ENCODE measurements at places on chromosomes 6 and 20.

DNA sequence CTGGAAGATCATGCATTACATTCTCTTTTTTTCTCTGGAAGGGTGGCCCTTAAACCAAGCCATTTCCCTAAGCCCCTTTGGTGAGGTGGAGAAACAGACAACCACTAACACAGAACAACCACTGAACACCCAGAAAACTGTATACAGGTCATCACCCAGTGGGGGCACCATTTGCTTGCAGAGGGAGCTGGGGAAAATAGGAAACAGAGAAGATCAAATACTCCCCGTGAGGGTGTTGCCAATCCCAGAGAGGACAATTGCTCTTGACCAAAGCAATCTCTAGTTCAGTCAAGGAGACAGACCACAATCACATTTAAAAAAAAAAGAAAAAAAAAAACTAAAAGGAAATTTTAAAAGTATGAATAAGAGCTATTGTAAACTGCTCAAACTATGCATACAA, 865 bp upstream of the DAAM2 start:
- no peak for DNase-seq

DNA sequence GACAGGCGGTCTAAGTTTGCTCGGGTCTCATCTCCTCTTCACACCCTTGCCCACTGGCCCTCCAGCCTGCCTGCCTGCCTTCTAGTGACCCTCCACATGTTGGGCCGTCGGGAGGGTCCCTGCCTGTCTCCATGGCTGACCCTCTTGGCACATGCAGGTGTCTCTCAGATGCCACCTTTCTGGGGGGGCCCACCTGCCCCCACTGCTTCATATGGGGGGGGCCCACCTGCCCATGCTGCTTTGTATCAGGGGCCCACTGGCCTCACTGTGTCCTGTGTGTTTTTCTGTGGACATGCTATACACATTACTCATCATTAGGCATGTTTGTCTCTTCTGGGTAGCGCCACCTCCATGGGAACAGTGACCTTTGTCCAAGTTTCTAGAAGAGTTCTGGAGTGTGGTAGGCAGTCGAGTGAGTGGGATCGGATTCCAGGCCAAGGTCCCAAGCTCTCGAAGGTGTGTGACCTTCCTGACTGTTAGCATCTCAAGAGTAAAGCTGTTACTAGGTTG, 40.4 kb upstream of the KIF25 start:
- no peak for DNase-seq

DNA sequence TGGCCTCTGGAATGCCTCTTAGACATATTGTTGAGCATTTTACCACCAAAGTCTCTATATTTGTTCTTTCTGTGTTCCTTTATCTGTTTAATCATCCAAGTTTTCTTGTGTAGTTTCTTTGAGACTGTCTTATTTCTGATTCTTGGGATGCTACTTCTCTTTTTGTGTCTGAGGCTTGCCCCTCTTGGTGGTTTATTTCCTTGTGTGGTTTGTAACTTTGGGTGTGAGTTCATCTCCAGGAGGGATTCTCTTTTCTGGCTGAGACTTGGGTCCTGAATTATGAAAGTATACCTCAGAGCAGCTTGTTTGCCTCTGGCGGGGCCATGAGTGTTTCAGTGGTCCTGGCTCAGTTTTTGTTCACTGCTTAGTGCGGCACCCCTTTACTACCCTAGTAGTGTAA, 33.9 kb downstream of the PPARD start:
- DNase-seq = no peak

GRCh38 chr20:445514-446336, 16.6 kb downstream of the TBC1D20 start:
- DNase-seq = no peak

DNA sequence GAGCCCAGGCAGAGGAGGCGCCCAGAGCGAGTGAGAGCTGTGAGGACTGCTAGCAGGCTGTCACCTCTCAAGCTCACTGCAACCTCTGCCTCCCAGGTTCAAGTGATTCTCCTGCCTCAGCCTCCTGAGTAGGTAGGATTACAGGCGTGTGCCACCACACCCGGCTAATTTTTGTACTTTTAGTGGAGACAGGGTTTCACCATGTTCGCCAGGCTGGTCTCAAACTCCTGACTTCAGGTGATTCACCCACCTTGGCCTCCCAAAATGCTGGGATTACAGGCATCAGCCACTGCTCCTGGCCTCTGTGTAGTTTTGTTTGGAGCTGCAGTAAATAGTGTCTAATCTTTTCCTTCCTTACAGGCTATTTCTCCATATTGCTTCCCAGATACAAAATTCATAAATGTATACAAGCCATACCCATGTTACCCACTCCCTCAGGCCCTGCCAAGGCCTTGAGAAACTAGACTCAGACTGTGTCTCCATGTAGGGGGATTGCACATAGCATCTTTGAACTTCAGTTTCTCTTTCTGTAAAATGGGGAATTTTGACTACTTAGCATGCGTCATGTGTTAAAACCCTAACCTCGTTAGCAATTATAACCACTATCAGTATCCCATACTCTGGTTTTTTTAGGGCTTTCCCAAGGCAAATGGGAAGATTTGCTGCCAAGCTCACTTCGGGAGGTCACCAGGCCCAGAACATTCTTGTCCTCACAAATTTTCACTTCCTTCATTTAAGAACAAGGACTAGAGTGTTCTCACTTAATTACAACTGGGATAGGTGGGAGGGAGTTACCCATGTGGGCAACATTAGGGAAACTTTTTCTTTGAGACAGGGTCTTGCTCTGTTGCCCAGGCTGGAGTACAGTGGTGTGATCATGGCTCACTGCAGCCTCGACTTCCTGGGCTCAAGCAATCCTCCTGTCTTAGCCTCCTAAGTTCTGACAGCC, 67.3 kb upstream of the DDR1 start:
- DNase-seq = peak; percentile 59

DNA sequence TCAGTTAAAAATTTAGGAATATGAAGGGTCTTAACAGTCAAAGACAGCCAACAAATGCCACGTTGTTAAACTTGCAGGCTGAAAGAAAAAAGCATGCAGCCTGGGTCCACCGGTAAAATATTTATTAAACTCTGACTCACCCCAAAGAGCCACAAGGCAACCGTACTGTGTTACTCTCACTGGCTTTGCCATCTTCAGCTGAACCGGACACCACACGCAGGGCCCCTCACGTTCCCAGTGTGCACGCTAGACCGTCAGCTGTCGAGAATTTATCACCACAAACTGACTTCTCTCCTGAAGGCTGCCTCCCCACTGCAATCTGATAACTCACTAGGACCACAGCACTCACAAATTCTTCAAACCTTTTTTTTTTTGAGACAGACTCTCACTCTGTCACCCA, 30.7 kb downstream of the HUS1B start:
- no peak for DNase-seq

DNA sequence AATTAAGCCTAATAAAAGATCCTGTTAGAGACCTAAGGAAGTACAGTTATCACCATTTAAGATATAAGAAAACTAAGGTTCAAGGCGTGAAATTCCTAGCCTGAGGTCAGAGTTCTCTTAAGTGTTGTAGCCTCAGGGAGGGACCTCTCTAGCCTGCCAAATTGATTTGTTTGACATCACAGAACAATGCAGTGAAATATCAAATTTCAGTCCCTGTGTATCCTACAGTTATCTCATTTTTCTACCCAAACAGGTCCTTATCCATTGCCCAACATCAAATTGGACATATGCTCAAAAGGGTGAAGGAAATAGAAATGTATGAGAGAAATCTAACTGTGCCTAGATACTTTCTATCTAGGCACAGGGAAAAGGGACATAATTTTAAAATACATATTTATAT, 63.0 kb downstream of the NCOA7 start:
- no peak for DNase-seq

DNA sequence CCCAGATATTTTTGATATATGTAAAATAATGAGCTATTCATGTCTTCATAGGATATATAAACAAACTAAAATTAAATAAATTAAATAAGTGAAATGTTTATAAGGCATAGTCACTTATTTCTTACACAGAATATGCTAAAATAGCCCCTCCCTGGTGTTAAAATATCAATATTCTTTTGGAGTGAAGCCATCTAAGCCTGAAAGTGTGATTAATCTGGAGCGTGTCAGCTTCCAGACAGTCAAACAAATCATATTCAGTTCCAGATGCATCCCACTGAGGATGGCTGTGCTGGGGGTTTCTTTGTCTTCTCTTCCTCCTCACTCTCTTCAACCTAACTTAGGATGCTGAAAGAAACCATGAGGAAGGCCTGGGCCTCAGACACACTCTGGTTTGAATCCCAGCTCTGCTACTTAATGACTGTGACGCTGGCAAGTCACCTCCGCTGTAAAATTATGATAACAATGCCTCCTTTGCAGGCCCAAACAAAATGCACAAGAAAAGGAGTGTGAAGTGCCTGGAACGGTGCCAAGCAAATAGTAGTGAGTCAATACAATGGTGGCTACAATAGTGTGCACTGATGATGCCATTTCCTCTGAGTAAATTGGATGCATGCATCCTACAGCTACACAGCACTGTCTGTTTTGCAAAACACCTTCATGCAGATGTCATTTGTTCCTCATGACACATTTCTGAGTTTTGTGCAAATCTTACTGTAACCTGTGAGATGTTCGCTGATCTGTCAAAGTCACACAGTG, 161.4 kb downstream of the FOXC1 start:
- no peak for DNase-seq

- no peak for DNase-seq
Observed at GRCh38 chr6:52551483-52552277, 25.2 kb downstream of the TRAM2 start.

DNA sequence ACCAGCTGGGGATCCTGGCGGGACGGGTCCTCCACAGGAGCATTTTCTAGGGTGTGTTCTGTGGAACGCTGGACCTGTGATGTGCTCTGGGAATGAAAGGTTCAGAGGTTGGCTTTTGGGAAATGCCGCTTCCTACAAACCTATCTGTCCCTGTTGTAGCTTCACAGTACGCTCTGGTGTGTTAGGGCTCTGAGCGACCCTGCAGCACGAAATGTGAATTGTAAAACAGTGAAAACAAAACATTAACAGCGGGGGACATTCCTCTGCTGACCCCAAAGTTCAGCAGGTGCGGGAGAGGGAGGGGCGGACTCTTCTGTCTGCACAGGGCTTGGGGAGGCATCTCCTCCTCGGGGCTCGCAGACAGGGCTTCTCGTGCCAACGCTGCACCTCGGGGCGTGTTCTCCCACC, 155.9 kb downstream of the NRN1 start:
- DNase-seq = no peak

DNA sequence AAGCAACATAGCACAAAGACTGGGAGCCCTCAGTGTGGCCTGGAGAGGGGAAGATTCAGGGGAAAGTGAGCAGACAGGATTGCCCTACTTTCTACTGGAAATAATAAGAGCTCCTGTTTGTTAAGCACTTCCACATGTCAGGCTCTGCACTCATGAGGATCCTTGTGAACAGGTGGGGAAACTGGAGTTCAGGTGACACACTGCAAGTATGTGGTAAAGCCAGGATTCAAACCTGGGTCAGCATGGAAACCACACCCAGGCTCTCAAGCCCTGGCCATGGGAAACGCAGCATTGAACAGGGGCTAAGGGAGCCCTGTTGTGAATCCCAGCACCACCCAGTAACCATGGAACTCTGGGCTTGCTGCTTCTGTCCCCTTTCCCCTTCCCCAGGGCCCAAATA, 42.8 kb upstream of the ID1 start:
- no peak for DNase-seq

DNA sequence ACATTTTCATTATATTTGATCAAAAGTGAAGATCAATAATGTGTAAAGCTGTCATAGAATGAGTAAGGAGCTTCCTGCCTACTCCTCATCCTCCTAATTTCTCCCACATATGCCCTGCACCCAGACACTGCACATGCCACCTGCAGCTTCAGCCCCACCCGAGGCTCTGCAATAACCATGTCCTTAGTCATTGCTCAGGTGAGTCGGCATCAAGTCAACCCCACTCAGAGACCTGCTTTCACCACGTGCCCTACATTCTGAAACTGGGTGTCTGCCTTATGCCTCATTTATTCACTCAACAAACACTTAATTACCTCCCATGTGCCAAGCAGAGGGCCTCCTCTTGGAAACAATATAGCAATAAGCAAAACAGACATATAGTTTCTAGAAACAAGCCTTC, 15.4 kb upstream of the TNFAIP3 start:
- no peak for DNase-seq

GRCh38 chr20:48132834-48133233, 347.6 kb upstream of the SULF2 start:
- no peak for DNase-seq

- DNase-seq = no peak
Observed at GRCh38 chr20:2213401-2213800, 82.4 kb upstream of the TGM3 start.

GRCh38 chr20:17613328-17614175, 43.7 kb downstream of the DSTN start:
- DNase-seq = peak; percentile 11

DNA sequence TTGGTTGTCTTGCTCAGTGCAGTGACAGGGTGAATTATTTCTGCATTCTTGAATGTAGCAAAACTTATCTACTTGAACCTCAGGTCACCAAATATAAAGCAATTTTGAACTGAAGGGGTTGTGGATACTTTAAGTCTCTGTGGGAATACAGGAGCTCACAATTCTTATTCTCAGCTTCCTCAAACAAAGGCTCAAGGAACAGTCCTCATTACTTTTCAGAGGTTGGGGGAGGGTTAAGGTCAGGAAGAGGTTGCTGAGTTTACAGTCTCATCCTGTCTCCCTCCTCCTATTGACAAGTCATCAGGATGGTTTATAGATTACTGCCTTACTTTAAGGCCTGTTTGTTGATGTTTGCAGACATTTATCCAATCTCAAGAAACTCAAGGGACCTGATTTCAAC, 143.6 kb upstream of the SPACA1 start:
- no peak for DNase-seq

- DNase-seq = no peak
Observed at GRCh38 chr6:3912361-3913076, 63.3 kb downstream of the FAM50B start.

GRCh38 chr20:48931527-48932374, 10.2 kb downstream of the ARFGEF2 start:
- no peak for DNase-seq

DNA sequence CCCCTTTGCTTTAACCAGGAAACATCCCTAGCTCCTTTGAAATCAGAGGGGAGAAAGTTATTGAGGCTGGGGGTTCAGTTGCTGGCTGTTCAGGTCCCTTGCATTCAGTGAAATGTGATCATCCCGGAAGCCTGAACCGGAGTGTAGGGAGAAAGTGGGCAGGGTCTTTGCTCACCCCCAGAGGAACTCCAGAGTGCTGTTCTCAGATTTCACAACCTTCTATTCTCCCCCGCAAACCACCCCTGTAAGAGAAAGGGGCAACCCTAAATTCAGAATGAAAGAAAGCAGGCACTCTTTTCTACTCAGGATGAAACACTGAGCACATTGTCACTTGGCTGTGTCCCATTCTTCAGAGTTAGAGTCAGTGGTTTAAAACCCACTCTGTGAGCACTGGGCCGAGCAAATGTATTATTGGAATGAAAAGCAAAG, 139.8 kb downstream of the KHDC1L start:
- DNase-seq = peak; percentile 15

GRCh38 chr20:15835811-15836210, 737.4 kb downstream of the KIF16B start:
- no peak for DNase-seq

GRCh38 chr6:43809417-43810305, 39.6 kb downstream of the VEGFA start:
- DNase-seq = no peak
